Stimulated activated CD8-positive, alpha-beta memory T cell treated with anti-CD3 and anti-CD28 coated beads, Interleukin-7, amount 100 ng/mL, for 24 hours (primary cell): ENCODE measurements at places on chromosomes 3 and 15.

GRCh38 chr3:29758434-29759322, 477.8 kb downstream of the RBMS3 start:
- no peak for DNase-seq

- no peak for DNase-seq
These were observed 7.5 kb upstream of the ALDH1L1 start for GRCh38 chr3:126187920-126188319.

DNA sequence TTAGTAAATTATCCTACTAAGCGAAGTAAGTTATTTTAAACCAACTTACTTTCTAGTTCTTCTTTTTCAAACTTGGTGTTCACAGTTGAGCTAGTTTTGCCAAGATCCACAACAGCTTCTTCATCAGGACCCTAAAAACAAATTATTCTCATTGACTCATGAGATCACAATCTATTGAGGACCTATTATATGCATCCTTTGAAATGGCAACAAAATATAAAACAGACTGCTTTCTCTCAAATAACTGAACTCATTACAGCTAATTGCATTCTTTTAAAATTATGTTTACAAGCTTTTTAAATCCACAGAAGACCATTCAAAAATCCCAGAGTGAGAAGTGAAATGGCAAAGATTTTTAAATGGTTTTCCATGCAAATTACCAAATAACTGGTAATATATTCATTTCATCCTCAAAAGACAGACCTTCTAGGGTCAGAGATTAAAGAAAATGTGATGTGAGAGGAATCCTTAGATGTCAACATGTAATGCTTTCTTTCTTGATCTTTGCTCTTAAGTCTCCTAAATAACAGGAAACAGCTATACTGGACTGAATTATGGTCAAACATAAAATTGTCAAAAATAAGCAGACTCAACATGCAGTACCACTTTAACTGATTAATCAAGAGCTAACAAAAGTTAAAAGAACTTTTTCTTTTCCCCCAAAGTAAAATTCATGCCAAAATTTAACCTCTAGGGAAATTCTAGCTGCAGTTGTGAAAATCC, 31.7 kb downstream of the SLC4A7 start:
- no peak for DNase-seq

DNA sequence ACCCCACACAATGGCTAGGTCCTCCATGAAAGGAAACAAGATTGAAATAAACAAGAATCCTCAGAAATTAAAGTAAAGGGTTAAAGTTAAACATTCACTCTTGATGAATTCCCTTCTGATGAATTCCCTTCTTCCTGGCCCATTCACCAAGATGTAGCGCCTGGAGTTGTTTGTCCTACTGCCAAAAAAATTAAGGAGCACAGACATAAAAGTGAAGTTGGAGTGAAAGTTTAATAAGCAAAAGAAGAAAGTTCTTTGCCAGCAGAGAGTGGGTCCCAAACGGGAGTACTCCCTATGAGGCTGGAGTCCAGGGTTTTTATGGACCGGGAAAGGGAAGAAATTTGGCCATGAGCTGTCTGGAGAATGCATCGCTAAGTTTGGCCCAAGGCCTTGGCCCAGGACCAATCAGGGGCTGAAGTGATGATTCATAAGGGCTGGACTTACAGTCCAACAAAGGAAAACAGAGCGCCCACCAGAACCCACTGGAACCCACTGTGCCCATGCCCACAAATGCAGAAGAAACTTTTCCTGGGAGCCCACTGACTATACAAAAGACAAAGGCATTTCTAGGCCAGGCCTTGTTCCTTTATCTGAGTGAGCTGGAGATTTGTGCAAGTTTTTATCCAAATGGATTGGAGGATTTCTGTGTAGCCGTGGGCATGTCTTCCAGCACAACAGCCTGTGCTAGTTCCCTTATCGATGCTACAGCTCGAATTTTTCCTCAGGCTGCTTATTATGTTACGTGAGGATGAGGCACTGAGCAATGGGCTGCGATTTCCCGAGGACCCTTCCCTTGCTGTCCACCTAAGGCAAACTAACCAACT, 1561.6 kb downstream of the OTOL1 start:
- no peak for DNase-seq

DNA sequence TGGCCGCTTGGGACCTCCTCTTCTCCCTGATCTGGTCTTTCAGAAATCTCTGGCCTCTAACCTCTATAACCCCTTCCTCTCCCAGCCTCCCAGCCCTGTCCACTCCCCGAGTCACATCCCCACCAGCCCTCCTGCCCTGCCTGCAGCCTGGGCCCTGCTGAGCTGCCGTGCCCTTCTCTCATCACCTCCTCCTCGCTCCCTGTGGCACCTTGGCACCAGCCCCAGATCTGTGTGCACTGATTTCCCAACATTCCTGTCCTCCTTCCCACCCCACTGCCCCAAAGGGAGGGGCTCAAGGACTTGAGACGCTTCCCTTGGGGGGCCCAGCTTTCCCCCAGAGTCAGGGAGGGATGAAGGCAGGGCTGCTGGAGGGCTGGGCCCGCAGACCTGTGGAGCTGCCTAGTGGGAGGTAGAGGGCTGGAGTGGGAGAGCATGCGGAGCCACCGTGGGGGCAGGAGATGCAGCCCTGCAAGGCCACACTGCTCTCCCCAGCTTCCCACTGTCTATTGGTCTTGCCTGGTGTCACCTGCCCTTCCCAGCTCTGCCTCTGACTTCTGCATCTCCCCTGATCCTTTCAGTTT, 42.7 kb downstream of the EXOG start:
- DNase-seq: no peak
